ENCODE measurements at places on chromosomes 4 and X.

DNA sequence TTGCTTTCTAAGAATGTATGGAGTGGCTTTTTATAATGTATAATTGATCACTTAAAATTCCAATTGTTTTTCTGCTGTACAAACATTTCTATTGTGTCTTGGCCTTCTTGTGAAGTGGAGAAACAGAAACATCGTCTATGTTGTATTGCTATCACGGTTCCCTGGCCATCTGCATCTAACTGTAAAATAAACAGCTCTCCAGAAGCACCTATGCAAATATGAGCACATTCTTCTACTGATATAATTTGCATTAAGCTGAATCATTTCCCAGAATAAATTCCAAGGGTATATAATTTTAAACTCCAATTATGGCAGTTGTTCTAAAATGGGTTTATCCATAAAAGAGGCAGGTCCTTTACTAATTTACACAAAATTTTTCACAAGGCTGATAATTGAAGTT is 261.6 kb upstream of the STS start:
- no peak for DNase-seq

GRCh38 chrX:129593137-129593536 is 53.1 kb downstream of the OCRL start:
- DNase-seq, result no peak

DNA sequence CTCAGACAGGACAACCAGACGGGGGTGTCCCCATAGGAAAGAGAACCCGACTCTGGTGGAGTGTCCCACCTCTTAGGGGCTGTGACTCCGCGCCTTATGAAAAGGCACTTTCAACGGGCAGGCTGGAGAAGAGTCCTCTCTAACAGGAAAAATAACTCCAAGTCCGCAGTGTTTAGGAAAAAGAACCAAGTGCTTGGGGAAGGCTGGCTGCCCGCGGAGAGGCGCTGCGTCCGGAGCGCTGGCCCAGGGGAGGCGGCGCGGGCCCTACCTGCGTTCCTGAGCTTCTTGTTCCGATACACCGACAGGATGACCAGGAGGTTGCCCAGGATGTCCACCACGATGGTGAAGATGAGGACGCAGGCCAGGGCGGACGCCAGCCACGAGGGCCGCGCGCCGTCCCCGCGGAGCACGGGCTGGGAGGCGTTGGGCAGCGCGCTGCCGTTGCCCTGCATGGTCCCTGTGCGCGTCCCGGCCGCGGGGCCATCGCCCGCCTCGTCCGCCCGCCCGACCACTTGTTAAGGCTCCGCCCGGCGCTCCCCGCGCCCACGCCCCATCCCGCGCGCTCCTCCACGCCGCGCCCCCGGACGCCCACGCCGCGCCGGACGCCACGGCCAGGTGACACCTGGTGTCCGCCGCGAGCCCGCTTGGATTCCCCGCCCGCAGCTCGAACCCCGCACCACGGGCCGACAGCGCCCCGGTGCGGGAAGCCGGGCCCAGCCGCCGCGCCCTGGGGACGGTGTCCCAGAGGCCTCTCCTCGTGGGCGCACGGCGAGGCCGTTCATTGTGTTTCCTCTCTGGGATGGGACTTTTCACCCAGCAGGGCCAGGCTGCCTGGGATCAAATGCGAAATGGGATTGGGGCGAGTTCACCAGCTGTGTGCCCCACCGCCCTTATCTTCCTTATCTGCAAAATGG is at the start of gene MTNR1A:
Gene MTNR1A (minus strand): TSS at position 654 of the 914 bp plus-strand sequence. CDS start 202 bp downstream, at position 452.
- DNase-seq, result no peak

GRCh38 chr4:20904966-20905365 is 204.7 kb downstream of the PACRGL start:
- no peak for DNase-seq

GRCh38 chrX:107738272-107738671 is 37.3 kb downstream of the TSC22D3 start:
- DNase-seq, result no peak

GRCh38 chrX:9917861-9918260 is 49.3 kb upstream of the CLDN34 start:
- no peak for DNase-seq

- DNase-seq, result no peak
Observed at GRCh38 chrX:79138658-79139241, 5.7 kb upstream of the GPR174 start.

DNA sequence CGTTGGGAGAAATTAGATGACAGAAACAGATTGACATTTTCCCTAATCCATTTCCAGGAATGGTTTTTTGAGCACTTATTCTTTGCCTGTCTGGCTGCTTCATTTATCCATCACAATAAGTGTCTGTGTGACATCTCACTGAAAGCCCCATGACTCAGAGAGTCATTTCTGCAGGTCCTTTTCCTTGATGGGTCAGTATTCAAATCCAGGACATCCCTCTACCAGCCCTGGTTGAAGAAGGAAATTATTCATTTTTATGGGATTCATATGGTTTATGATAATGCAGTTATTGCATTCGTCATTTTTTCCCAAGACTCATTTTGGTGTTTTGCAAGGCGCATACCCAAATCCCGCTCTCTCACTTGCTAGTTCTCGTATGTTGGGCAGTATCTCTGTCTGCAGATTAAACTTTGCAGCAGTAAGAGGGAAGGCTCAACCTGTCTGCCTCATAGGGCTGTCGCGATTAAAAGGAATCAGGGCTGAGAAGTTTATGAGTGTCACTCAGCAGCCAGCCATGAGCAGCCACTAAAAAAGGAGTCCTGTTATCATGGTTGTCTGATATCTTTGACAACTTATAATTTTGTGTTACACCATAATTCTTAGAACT is 44.0 kb downstream of the GYG2 start:
- DNase-seq, result no peak

- no peak for DNase-seq
Observed at GRCh38 chrX:133555782-133556458, 140.6 kb upstream of the GPC4 start.

DNA sequence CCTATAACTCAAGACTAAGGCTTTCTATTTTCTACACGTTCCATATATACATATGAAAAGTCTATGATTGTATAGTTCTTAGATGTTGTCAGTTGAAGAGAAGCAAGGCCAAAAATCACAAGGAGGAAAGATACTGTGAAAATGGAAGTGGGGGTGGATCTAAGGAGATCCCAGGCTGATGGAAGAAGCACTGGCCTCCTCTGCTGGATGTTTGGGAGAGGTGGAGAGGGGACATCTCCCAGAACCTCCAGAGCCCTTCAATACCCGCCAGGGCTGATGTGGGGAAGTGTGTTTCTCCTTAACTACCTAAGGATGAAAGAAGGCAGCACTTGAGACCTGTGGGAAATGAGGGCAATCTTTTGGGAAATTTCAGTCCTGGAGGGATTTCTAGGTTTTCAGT is 67.4 kb downstream of the RASGEF1B start:
- no peak for DNase-seq

DNA sequence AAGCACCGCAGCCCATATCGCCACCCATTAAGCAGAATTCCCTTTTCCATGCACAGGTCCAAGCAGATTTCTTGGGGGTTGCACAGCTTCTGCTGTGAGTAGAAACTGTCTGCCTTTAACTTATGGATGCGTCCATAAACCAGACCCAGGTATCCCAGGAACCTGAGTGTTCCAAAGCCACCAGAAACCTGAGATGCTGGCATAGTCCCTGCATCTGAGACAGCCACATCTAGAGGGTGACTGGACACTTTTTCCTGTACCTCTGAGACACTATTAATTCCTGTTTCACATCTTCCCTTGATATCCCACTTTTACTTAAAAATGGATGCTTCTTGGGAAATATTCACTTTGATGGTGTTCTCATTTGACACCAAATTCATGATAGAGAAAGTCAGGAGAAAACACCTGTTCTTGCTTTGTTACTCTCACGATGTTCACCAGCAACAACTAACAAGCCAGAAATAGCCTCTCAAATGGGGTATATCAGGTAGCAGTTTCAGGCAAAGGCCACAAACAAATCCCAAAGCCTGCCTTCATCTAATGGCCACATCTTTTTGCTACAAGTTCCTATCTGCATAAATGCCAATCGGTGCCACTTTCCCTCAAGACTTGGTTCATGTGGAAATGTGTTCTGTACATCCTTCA is 45.5 kb upstream of the PRDX4 start:
- no peak for DNase-seq

GRCh38 chr4:138104284-138104680 is 137.9 kb downstream of the SLC7A11 start:
- DNase-seq, result no peak

DNA sequence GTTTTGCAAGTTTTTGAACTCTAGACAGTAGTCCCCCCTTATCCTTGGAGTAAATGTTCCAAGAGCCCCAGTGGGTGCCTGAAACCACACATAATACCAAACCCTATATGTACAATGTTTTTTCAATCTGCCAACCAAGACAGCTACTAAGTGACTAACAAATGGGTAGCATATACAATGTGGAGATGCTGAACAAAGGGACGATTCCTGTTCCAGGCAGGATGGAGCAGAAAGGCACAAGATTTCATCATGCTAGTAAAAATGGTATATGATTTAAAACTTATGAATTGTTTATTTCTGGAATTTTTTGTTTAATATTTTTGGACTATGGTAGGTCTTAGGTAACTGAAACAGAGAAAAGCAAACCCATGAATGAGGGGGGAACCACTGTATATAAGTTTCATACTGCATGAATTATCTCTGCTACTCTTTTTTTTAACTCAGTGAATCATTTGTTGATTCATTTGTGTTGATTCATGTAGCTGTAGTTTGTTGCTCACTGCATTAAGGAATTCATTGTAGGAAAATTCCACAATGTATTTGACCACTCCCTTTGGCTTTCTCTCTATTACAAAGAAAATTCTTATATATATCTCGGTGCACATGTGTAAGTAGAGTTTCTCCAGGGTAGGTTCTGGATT is 21.9 kb upstream of the ANXA3 start:
- DNase-seq, result no peak

Data from activated effector memory CD4-positive, alpha-beta T cell treated with anti-CD3 and anti-CD28 coated beads, Interleukin-2, amount 50 U/mL, for 16 hours (primary cell).